ENCODE measurements at places on chromosomes 7 and 10.

- DNase-seq: no peak
These were observed 159.1 kb downstream of the CELF2 start for GRCh38 chr10:11176746-11177145.

DNA sequence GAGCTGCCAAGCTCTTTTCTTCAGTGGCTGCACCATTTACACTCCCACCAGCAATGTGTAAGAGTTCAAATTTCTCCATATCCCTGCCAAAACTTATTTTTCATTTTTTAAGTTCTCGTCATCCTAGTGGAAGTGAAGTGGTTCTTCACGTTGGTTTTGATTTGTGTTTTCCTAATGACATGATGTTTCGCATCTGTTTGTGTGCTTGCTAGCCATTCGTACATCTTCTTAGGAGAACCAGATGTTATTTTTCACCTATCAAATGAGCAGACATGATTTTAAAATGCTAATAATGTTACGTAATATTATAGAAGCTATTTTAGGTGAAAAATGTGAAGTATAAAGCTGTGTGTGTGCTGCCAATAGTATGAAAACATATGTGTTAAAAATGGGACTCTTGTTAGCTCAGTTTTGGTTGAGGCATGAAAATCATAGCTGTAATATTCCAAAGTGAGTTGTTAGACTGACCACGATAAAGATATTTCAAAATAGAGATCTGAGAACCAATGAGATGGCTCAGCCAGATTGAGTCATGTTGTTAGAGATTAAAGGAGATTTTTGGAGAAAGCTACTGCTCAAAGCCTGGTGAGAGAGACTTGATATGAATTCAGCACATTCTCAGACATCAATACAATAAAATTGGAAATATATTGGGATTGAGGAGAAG lies 25.9 kb upstream of the GALNT11 start:
- no peak for DNase-seq

DNA sequence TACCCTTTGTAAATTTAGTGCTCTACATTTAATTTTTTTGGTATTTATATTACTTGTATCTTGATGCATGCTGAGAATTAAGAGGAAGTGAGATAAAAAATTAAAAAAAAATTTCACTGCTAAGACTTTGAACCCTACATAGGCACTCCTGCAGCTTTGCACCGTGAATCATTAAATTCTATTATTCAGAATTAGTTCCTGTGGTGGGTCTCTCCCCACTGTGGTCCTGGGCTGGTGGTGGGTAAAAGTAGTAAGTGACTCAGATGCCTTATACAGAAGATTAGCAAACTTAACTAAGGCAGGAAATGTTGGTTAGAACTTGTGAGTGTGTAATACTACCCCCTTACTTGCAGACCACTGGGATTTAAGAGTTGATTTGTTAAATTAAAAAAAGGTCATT lies 72.6 kb downstream of the AP3M1 start:
- DNase-seq: no peak

DNA sequence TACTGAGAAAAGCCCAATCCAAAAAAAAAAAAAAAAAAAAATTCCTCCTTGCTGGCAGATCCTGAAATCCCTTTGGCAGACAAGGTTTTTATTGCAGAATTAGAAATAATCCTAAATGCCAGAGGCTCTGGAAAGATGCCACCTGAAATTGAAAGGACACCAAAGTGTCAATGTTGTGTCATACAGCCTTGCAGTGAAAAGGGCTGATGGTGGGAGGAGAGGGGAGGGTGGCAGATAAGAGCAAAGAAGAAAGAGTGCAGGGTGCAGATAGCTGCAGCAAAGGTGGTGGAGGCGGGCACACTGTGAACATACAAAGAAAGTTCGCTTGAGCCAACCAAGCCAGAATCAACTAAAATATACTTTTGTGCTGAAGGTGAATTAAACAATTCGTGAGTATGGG lies 8.2 kb upstream of the OPTN start:
- no peak for DNase-seq

DNA sequence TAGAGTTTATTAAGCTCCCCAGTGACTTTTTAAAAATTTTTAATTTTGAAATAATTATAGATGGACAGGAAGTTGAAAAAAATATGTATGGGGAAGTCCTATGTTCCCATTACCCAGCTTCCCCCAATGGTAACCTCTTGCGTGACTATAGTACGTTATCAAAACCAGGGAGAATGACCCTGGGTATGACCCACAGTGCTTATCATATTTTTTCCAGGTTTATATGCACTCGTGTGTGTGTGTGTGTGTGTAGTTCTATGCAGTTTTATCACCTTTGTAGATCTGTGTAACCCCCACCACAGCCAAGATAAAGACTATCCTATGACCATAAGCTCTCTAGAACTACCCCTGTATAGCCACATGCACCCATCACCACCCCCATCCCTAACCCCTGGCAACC lies 72.8 kb downstream of the TBXAS1 start:
- DNase-seq: no peak

- no peak for DNase-seq
These were observed 18.9 kb downstream of the RCC1L start for GRCh38 chr7:75054744-75055143.

DNA sequence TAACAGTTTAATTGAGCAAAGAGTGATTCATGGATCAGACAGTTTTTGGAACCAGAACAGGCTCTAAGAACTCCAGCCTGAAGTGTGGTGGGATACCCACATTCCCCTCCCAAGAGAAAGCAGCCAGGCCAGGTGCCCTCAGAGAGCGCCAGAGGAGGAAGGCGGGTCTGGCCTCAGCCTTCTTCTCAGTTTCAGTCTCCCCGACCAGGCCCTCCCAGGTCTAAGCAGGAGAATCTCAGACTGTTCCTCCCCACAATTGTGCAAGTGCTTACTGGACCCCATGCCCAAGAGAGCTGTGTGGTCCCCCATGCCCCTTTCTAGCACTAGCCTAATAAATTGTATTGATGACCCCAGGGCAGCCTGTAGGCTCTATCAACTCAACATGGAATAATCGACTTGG lies 25.6 kb downstream of the PPIF start:
- DNase-seq: no peak

DNA sequence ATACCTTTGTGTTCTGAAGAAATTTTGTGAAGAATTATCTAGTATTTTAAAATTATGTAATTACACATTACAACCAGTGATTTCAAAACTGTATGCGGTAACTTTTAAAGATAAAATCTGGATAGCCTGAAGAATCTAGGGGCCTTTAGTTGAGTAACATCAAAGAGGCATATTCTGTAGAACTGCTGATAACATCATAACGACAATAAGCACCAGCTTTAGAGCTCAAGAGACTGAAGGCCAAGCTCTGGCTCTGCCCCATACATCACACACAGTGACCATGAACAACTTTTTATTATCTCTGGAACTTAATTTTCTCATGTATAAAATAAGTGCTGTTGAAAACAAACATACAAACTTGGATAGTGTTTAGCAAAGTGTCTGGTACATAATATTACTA lies 121.1 kb upstream of the RHOBTB1 start:
- no peak for DNase-seq

DNA sequence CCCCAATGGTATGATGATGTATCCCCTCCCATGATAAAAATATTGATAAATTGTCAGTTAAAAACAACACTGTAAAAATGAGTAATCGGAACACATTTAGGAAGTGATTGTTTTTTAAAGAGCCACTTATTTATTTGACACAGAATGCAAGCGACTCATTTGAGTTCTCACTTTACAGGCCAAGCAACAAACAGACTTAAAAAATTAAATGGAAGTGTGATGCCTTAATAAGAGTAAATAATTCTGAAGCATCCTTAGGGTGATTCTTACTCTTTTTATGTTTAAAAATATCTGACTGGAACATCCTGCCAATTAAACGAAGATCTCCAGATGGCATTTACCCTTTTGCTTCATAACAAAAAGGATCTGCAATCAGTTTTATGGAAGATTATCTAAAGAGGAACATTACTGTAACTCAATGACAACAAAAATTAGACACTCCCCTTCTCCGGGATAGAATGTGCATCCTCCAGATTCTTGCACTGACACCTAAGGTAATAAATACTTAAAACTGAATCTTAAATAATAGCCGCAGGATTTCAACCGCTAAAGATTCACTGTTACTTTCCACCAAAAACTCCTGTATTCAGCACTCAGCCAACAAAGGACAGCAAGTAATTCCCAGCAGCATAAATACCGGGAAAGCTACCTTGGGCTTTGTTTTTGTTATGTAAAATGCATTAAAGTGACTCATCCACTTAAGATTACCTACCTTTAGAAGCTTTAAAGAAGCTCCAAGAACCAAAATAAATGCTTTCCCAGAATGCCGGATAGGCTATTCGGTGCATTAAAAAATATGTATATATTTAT lies 1.7 kb downstream of the CACNA2D1 start:
- DNase-seq: no peak

- DNase-seq: no peak
These were observed 504.2 kb upstream of the PHF14 start for GRCh38 chr7:10469476-10469875.

DNA sequence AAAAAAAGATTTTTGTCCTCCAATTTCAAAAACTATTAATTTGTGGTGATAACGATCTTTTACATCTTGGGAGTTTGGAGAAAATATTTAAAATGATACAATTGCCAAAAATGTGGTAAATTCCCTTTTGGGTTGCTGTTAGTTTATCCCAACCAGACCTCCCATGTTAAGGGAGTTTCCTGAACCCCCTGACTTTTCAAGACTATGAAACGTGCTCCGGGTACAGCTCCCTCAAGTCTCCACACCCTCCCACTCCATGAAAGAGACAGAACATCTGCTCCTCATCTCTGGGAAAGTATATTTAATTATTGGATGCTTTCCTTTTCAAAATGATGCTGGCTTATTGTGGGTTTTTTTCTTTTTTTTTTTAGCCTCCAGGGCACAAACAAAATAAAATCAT lies 534.6 kb upstream of the NRP1 start:
- DNase-seq: no peak

Measured in stimulated activated CD4-positive, alpha-beta T cell treated with anti-CD3 and anti-CD28 coated beads, Interleukin-1b, Interleukin-23, amount 100 ng/mL, for 1 hour (primary cell).